Right atrium auricular region (tissue), 2 donors: ENCODE measurements at places on chromosomes 2 and 18. TPM values are rescaled to one million over a fixed set of nuclear protein-coding genes. Genes with fewer than 3 reads are reported as not detected.

GRCh38 chr2:240567137-240567871, 980 bp upstream of the RNPEPL1 start:
- H3K27me3 ChIP-seq, result no peaks in the 10 kb centered on the region
- no peaks in the 10 kb centered on the region for H3K4me1 ChIP-seq
- peak; percentile 65 for DNase-seq

- peaks cover 33% of the 10 kb centered on the region for H3K36me3 ChIP-seq
- no peak overlapping the region for H3K4me3 ChIP-seq
- DNase-seq, result no peak
- peaks cover 22% of the 10 kb centered on the region for H3K4me1 ChIP-seq
Measured at GRCh38 chr2:36477746-36478145, 120.2 kb downstream of the FEZ2 start.

DNA sequence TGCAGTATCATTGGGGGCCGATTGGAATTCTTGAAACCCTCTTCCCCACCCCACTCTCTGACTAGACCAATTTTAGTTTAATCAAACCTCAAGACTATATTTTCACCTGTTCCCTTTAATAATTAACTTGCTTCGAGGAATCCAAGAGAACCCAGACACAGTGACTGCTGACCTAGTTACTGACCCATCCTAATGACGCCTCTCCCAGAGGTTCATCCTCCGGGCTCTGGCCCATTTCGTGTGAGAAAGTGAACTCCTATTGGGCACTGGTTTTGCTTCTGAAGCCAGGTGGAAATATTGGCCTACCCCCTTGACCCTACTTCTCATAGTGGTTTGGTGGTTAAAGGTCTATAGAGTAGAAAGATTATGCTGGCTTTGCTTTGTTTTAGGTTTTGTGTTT, 39.9 kb downstream of the RPL37A start:
- no peaks in the 10 kb centered on the region for H3K36me3 ChIP-seq
- H3K27ac ChIP-seq, result peak overlapping the region; percentile 91
- H3K4me1 ChIP-seq, result peaks cover 61% of the 10 kb centered on the region
- H3K27me3 ChIP-seq, result no peaks in the 10 kb centered on the region

DNA sequence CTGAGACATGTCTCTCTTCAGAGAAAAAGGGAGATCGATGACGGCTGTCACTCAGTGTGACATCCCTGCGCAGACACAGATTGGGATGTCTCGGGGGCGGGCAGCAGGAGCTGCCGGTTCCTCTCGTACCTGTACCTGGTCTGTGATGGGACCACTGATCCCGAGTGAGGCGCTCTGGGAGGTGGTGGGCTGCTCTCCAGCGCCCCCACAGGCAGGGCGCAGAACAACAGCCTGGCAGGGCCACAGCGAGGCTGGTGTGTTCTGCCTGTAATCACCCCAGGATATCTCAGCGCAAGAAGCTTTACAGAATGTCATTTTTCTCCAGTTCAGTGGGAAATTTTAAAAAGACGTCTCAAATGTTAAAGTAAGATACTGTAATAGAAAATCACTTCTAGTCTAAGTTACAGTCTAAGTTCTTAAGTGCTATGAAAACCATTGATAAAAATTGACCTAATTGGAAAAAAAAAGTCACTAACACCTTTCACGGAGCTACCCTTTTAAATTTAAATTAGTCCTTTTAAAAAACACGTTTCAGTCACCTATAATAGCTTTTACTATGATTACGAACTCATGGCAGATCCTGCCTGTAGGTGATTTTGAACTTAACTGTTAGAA, 189.8 kb downstream of the SNTG2 start:
- H3K4me1 ChIP-seq, result no peaks in the 10 kb centered on the region
- no peaks in the 10 kb centered on the region for H3K36me3 ChIP-seq
- no peak for DNase-seq
- no peaks in the 10 kb centered on the region for H3K27me3 ChIP-seq
- H3K27ac ChIP-seq, result peak overlapping the region; percentile 42

- no peak overlapping the region for H3K4me3 ChIP-seq
- peak overlapping the region; percentile 75 for H3K27ac ChIP-seq
- no peaks in the 10 kb centered on the region for H3K36me3 ChIP-seq
- no peaks in the 10 kb centered on the region for H3K4me1 ChIP-seq
- no peaks in the 10 kb centered on the region for H3K27me3 ChIP-seq
Measured at GRCh38 chr2:28665041-28665704, 86.5 kb upstream of the PPP1CB start.

- no peaks in the 10 kb centered on the region for H3K4me1 ChIP-seq
- H3K4me3 ChIP-seq, result no peak overlapping the region
- no peaks in the 10 kb centered on the region for H3K27me3 ChIP-seq
- no peaks in the 10 kb centered on the region for H3K36me3 ChIP-seq
- no peak overlapping the region for H3K27ac ChIP-seq
- no peak for DNase-seq
Measured at GRCh38 chr2:168780669-168781071, 21.8 kb upstream of the NOSTRIN start.

Gene TEKT4
- total RNA-seq, result not detected

DNA sequence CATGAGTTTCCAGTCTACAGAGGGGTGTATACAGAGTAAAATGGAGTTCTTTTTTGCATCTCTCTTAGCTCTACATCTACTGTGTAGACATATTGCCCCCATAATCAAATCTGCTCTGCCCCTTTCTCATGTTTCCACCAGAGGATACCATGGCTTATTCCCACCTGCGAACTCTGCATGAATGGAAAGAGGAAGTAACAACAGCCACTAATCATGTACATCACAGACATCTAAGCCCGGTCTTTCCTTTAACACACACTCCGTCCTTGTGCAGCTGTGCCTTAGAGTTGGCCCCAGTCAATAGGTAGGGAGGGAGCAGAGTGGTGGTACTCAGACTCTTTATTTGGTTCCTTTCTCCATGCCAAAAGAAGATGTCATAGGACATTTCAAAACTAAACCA, 147.3 kb upstream of the NRP2 start:
- H3K4me1 ChIP-seq, result peaks cover 7% of the 10 kb centered on the region
- H3K27me3 ChIP-seq, result no peaks in the 10 kb centered on the region
- H3K27ac ChIP-seq, result no peak overlapping the region

GRCh38 chr2:31563273-31563839, 17.4 kb downstream of the SRD5A2 start:
- no peak overlapping the region for H3K4me3 ChIP-seq
- no peak for DNase-seq
- H3K4me1 ChIP-seq, result no peaks in the 10 kb centered on the region
- H3K36me3 ChIP-seq, result no peaks in the 10 kb centered on the region
- H3K27me3 ChIP-seq, result no peaks in the 10 kb centered on the region

- no peaks in the 10 kb centered on the region for H3K27me3 ChIP-seq
- H3K4me3 ChIP-seq, result no peak overlapping the region
- H3K4me1 ChIP-seq, result no peaks in the 10 kb centered on the region
- H3K27ac ChIP-seq, result peak overlapping the region; percentile 94
Measured at GRCh38 chr18:13223311-13224143, 5.0 kb downstream of the LDLRAD4 start.

- no peak overlapping the region for H3K27ac ChIP-seq
- peaks cover 23% of the 10 kb centered on the region for H3K36me3 ChIP-seq
- no peaks in the 10 kb centered on the region for H3K27me3 ChIP-seq
- H3K4me1 ChIP-seq, result no peaks in the 10 kb centered on the region
- DNase-seq, result no peak
Measured at GRCh38 chr2:6854416-6854815, 11.3 kb downstream of the CMPK2 start.

Gene ACVR1C
- total RNA-seq, result 1.1 TPM

- H3K36me3 ChIP-seq, result no peaks in the 10 kb centered on the region
- no peaks in the 10 kb centered on the region for H3K4me1 ChIP-seq
Measured at GRCh38 chr18:63890237-63890949, 2.9 kb downstream of the SERPINB2 start.

- H3K27me3 ChIP-seq, result no peaks in the 10 kb centered on the region
- peaks cover 21% of the 10 kb centered on the region for H3K4me1 ChIP-seq
- no peak overlapping the region for H3K27ac ChIP-seq
- no peak for DNase-seq
- peak overlapping the region; percentile 44 for H3K4me3 ChIP-seq
Measured at GRCh38 chr18:8367217-8367988, 241.8 kb upstream of the RAB12 start.

DNA sequence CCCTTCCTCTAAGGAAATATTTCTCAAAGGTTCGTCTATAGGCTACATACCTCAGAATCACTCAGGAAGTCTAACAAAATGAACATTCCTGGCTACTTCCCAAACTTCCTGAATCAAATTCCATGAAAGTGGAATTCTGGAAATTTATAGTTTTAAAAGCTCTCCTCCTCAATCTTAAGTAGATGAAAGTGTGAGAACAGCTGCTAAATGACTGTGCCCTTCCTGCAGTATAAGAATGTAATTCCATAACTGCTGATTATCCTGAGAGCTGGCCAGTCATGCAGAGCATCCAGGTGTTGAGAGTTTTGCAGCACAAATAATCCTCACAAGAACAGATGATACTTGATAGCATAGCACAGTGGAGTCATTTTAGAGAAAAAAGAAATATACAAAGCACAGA, 265.0 kb downstream of the KCNJ3 start:
- no peak overlapping the region for H3K4me3 ChIP-seq
- no peaks in the 10 kb centered on the region for H3K4me1 ChIP-seq
- no peaks in the 10 kb centered on the region for H3K36me3 ChIP-seq
- no peak for DNase-seq
- no peak overlapping the region for H3K27ac ChIP-seq
- H3K27me3 ChIP-seq, result no peaks in the 10 kb centered on the region

DNA sequence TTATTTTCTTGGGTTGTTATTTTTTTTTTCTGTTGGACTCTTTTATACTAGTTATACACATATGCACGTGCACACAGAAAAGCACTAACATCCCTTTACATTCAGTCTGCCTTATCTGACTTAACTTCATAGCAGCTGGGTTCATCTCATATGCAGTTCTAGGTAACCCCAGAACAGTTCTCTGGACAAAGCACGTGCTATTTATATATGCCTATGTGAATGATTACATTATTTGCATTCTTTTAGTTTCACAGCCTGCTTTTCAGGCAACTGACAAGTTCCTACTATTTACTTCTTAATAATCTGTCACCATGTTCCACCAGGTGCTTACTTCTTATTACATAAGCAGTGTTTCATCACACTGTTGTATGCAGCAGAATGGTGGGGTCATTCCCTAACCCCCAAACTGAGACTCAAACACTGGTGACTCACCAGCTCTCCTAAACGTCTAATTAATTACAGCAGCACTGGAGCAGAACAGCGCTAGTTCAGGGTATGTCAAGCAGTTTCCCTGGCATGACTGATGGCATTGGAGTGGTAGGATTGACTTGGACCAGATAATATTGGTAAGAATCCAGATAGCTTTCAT, 372.8 kb downstream of the CLIP4 start:
- H3K4me3 ChIP-seq, result no peak overlapping the region
- H3K27ac ChIP-seq, result no peak overlapping the region
- no peaks in the 10 kb centered on the region for H3K27me3 ChIP-seq
- no peak for DNase-seq
- H3K4me1 ChIP-seq, result no peaks in the 10 kb centered on the region
- H3K36me3 ChIP-seq, result no peaks in the 10 kb centered on the region

DNA sequence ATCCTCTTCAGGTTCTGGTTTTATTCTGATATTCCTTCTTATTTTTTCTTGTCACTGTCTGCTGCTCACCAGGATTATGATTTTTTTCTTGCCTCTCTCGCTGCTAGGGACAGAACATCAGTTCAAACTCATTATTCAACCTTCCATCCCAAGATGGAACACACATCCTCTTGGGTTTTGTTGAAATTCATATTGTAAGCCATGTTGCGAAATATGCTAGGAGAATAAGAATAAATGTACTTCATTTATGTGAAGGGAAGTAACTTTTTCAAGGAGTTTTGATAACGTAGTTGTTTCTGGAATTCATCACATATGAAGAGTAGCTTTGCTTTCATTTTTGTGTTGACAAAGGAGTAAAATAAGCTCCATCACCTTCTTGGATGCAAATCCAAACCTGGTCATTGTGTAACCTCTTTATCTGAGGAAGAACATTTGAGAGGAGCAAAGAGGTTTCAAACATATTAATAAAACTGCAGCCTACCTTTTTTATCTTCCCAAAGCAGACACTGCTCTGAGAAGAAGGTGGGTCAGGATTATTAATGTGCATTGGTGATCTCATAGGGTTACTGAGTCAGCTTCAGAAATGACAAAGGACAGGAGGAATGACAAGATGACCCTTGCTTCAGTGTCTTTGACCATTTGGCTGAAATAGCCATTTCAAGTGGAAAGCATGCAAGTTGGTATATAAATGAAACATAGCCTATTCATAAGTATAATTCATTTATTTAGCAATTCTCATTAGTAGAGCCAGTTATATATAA, 280.0 kb downstream of the GULP1 start:
- no peaks in the 10 kb centered on the region for H3K36me3 ChIP-seq
- DNase-seq, result no peak
- no peaks in the 10 kb centered on the region for H3K4me1 ChIP-seq

- no peaks in the 10 kb centered on the region for H3K4me1 ChIP-seq
- no peaks in the 10 kb centered on the region for H3K36me3 ChIP-seq
- no peaks in the 10 kb centered on the region for H3K27me3 ChIP-seq
Measured at GRCh38 chr2:60621688-60622429, 68.4 kb upstream of the BCL11A start.

DNA sequence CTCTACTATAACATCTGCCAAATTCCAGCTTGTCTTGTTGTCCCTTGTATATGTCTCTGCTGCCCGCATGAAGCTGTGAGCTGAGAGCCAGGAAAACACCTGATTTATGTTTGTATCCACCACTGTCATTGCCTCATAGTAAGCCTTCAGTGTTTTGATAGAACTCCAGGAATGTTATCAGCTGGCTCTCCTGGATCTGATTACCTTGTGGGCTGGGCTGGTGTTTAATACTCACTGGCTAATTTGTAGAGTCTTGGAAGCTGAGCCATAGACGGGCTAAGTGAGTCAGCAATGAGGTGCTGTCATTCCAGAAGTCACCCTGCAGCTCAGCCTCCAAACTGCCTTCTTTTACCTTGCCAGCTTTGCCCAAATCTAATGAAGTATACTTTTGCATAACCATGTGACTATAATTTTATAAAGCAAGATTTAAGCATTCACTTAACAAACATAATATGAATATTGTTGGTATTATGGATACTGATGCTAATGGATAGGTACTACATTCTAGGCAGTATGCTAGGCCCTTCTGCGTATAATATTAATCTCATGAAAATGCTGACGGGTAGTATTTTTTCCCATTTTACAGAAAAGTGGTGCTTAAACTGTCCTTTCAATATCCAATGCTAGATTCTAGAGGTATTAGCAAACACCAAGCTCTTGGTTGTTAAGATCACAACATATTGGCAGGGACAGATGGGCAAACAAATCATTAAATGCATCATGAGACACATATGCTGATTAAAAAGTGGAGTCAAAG, 62.7 kb upstream of the GATA6 start:
- no peaks in the 10 kb centered on the region for H3K36me3 ChIP-seq
- no peaks in the 10 kb centered on the region for H3K4me1 ChIP-seq
- H3K27ac ChIP-seq, result no peak overlapping the region
- DNase-seq, result no peak

Gene MAB21L4
- 0.31 TPM for total RNA-seq

GRCh38 chr2:10493634-10494281, 45.6 kb upstream of the ODC1 start:
- no peak overlapping the region for H3K4me3 ChIP-seq
- DNase-seq, result peak; percentile 56
- no peaks in the 10 kb centered on the region for H3K27me3 ChIP-seq
- H3K4me1 ChIP-seq, result no peaks in the 10 kb centered on the region

DNA sequence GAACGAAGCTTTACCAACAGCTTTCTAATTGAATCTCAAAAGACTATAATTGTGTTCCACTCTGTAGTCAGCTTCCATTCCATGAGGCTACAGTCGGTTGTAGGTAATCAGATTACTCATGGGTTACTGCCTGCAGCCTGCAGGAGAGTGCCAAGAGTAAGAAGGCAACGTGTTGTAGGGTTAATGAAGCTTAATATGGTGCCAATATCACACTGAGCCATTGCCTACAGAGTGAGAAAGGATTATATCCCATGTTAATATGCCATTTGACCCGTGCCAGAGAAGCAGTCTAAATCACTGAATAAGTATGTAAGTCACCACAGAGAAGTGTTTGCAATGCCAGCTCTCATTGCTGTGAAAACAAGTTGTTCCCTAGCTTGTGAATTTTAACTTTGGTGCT, 734.5 kb upstream of the ACVR2A start:
- H3K27ac ChIP-seq, result no peak overlapping the region
- no peaks in the 10 kb centered on the region for H3K4me1 ChIP-seq
- DNase-seq, result no peak
- no peak overlapping the region for H3K4me3 ChIP-seq
